ENCODE measurements at places on chromosomes 7 and 10. TPM values are rescaled to one million over a fixed set of nuclear protein-coding genes. Genes with fewer than 3 reads are reported as not detected.

VWDE gene
- not detected for total RNA-seq

BHLHA15 gene
- total RNA-seq, result not detected

MRLN gene
- not detected for total RNA-seq

DNA sequence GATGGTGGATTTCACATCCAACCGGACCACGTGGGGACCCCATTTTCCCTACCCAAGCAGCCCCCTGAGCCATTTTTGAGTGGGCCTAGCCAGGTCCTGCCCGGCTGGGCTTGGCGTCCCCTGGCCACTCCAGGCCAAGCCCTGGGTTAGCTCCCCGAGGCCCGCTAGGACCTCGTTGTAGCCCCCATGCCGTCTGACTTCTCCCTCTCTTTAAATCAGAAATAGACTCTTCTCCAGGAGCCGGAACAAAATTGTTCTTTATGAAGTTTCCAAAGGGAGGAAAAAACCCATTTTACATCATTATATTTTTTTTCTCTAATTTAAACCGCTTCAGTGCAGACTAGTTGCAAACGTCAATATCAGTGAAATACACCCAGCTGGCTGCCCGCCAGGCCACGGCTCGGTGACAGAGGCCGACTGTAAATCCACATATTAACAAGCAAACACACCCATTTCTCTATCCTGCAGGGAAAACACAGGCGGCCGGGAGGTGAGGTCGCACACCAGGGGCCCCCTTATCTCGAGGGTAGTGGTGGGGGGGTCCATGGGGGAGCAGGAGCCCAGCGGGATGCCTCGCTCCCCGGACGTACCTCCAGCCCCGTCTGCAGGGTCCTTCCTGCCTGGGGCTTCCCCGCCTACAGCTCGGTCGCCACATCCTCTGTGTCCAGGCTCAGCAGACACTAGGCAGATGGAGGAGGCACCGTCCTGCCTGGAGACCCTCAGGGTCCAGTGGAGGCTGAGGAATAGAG is 72.7 kb downstream of the ELFN1 start:
- DNase-seq, result peak; percentile 82

GRCh38 chr10:99782447-99783286 is at the start of gene ABCC2:
Gene ABCC2, plus strand, starts transcription at chr10:99782640. Its CDS starts 205 bp downstream, at chr10:99782845.
- no peak for DNase-seq

GRCh38 chr7:55194522-55194921 is 170.6 kb upstream of the LANCL2 start:
- no peak for DNase-seq

DNA sequence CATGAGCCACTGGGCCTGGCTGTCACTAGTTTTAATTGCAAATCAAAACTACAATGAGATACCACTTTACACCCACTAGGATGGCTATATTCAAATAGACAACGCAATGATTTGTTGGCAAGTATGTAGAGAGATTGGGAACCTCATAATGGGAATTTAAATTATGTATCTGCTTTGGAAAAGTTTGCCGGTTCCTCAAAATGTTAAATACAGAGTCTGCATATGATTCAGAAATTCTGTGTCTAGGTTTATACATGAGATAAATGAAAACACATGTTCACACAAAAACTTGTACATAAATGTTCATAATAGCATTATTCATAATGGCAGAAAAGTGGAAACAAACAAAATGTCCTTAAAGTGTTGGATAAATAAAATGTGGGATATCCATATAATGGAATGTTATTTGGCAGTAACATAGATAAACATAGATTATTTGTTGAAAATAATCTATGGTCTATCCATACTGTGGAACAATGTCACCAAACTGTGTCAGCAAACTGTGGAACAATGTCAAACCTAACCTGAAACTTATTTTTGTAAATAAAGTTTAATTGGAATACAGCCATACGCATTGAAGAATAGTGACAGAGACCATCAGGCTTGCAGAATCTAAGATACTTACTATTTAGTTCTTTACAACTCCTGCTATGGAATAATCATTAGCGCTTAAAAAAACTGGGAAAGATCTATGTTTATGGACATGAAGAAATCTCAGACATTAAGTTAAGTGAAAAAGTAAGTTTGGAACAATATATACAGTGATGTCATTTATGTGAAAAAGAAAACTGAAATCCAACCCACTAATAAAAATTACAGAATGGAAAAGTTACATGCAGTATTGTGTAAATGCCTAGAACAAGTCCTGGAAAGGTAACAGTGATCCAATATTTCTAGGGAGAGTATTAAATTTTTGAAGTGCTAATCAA is 70.9 kb downstream of the CCDC7 start:
- DNase-seq, result no peak

DNA sequence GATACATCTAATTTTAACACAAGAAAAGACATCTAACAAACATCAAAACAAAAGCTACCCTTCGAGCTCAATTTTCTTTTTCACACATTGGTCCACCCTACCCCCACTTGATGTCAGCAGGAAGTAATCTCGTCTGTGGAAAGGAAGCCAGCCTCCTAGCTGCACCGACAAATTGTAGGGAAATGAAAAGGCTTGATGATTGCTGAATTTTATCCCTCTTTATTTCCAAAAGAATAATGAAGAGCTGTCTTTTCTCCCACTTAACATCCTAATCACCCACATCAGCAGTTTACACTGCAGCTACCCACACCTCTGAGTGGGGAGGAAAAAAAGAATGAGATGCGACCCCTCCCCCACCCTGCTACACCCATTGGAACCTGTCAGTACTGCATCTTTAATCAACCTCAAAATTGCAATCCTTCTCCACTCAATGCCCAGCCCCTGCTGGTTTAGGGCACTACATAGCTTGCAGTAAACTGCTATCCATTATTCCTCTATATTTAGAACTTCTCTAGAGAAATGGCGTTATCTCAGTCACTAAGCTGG is 10.6 kb upstream of the CPVL start:
- DNase-seq, result no peak

- DNase-seq, result no peak
Observed at GRCh38 chr7:29921404-29922010, 68.1 kb downstream of the SCRN1 start.

DNA sequence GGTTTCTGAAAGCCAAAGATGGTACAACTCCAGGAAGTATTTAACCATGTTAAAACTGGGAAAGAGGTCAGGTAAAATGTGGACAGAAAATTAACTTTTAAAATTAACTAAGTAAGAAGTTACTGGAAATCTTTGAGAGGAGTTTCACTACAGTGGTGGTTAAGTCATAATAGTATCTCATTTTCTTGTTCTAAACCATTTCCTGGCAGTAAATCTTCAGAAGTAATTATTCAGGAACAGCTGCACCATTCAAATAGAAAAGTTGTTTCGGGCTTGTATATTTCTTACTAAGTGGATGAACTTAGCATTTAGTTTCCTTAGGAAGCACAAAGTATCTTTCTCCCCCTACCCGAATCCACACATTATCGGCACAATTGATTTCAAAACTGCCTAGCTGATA is 27.1 kb downstream of the COPG2 start:
- DNase-seq, result no peak

DNA sequence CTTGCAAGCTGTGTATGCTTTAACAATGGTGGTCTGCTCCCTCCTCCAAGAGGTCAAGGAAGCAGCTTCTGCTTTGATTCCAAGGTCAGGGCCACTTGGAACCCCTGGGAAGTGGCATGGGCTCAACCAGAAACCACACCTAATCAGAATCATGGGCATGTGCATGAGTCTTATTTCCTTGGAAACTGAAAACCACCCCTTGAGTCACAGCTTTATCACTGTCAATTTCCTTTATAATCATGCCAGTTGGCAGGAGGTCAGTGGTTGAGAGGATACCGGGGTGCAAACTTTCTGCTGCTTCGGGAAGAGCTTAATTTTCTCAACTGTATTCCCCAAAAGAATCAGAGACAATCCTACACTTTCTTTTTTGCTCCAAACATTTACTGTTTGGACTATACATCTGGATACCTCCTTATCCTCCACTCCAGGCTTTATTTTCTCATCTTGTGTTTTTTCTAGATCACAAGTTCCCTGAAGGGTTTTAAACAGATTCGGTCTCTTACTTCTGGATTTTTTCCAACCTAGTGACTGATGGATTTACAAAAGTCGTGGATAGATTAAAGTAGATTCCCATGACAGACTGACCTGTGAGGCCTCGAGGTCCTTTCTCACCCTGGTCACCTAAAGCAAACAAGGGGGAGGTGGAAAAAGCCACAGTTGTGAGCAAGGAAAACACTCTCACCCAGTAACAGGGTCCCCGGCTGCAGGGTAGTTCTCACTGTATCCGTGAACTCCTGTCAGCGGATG is 36.0 kb downstream of the COL17A1 start:
- no peak for DNase-seq

DNA sequence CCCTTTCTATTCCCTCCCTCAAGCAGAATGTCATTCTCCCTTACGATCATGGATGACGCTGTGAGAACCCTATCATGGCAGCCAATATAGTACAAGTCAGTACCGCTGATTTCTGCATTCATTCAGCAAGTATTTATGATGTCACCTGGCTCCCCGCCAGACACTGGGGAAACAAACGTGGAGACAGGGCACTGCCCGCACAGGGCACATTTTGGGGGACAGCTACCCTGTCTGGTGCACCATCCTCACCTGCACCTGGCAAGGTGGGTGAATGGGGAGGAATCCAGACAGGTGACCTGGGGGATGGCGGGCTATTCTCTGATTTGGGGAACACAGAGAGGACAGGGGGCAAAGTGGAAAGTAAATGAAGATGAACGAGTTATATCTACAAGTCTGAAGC is 28.4 kb downstream of the MKI67 start:
- DNase-seq, result no peak

- DNase-seq, result no peak
Observed at GRCh38 chr7:158424011-158424410, 163.6 kb downstream of the PTPRN2 start.
